ENCODE measurements at places on chromosomes 7 and 10.

DNA sequence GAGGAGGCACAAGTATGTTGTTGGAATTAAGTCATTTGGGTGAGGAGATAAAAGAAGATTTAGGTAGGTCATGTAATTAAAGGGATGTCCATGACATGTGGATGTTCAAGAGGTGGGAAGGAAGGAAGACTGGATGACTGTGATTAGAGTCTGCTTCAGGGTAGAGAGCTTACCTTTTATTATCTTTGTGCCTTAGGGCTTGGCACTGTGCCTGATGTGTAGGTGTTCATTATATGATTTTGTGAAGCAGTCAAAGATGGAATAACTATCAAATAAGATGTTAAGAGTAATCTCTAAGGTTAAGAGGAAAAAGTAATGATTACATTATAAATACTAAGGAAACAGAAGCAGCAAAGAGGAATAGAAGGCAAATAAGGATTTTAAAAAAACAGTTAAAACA, 97.8 kb downstream of the CDK14 start:
- DNase-seq: no peak

DNA sequence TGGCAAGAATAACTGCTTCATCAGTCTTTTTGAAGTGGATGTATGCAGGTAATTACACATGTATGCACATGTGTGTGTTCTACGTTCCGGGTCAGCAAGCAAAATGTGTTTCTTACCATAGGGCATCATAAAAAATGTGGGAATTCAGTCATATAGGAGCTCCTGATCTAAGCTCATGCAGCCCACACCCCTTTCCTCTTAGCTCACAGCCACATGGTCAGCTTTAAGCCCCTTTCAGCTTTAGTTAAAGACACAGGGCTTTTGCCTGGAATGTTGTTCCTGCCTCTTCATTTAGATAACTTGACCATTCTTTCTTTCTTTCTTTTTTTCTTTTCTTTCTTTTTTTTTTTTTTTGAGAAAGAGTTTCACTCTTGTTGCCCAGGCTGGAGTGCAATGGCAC, 258.1 kb downstream of the RPS24 start:
- no peak for DNase-seq

DNA sequence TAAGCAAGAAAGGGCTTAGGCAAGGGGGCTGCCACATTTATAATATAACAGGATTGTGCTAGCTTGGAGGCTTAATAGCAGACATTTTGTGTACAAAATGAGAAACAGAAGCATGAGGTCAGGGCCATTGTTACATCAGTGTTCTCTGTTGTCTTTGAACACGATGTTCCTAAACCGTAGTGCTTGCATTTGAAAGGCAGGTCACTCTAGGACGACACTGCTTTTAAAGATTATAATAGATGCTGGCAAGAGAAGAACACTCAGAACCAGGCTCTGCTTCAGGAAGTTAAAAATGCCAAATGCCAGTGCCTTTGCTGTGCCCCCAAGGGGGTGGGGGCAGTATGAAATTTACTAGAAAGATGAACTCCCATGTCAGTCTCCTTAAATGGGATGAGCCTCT, 91.1 kb downstream of the SORCS3 start:
- DNase-seq: no peak

- no peak for DNase-seq
Observed at GRCh38 chr10:72924351-72924750, 30.3 kb downstream of the PLA2G12B start.

- DNase-seq: peak; percentile 41
Observed at GRCh38 chr7:157676456-157677255, 339.9 kb downstream of the DNAJB6 start.

- no peak for DNase-seq
Observed at GRCh38 chr10:34789966-34790506, 25.1 kb downstream of the PARD3 start.

GRCh38 chr10:28722065-28722803, 44.9 kb downstream of the BAMBI start:
- peak; percentile 71 for DNase-seq

- no peak for DNase-seq
Observed at GRCh38 chr10:123459371-123460091, 206.6 kb upstream of the GPR26 start.
